Smooth muscle cell of the umbilical artery (primary cell): ENCODE measurements at places on chromosomes 2 and 18. TPM values are rescaled to one million over a fixed set of nuclear protein-coding genes. Genes with fewer than 3 reads are reported as not detected.

The NFU1 gene
- 25.2 and 31.8 TPM in 2 replicates for total RNA-seq

The PSMA8 gene
- not detected in 2 replicates for total RNA-seq

The SMPD4 gene
- total RNA-seq = 11.0 and 24.6 TPM in 2 replicates

The NUP35 gene
- 8.3 and 13.6 TPM in 2 replicates for total RNA-seq

The LCT gene
- total RNA-seq = not detected in 2 replicates

The CTNNA2 gene
- total RNA-seq = 0.05 TPM in 1 of 2 replicates, not detected in the other

The CIB4 gene
- not detected in 2 replicates for total RNA-seq

The CFAP65 gene
- total RNA-seq = not detected in 2 replicates

The GALNT5 gene
- 52.8 and 71.3 TPM in 2 replicates for total RNA-seq

The ZSWIM2 gene
- not detected in 2 replicates for total RNA-seq

The IL1R1 gene
- 17.6 and 25.5 TPM in 2 replicates for total RNA-seq

The HOXD11 gene
- 7.8 and 15.7 TPM in 2 replicates for total RNA-seq

The SGPP2 gene
- total RNA-seq = not detected in 2 replicates

The C2orf15 gene
- total RNA-seq = 0.18 TPM in 1 of 2 replicates, not detected in the other

The REG3G gene
- total RNA-seq = not detected in 2 replicates

The PAX8 gene
- total RNA-seq = 0.30 and 0.65 TPM in 2 replicates

The FHL2 gene
- 82.8 and 193 TPM in 2 replicates for total RNA-seq

The SFTPB gene
- not detected in 2 replicates for total RNA-seq

The AMER3 gene
- total RNA-seq = not detected in 2 replicates

The BBS5 gene
- 4.5 and 5.5 TPM in 2 replicates for total RNA-seq

The PIKFYVE gene
- total RNA-seq = 35.9 TPM in 2 replicates

The GALR1 gene
- not detected in 2 replicates for total RNA-seq

The NEU4 gene
- total RNA-seq = 0.18 TPM in 1 of 2 replicates, not detected in the other

The COL4A4 gene
- under 0.01 and 0.28 TPM in 2 replicates for total RNA-seq

The CAPG gene
- 49.6 and 50.7 TPM in 2 replicates for total RNA-seq

The SERPINB13 gene
- total RNA-seq = not detected in 2 replicates
